ENCODE measurements at places on chromosomes 3 and 15.

GRCh38 chr3:69085168-69085832, 563 bp downstream of the ARL6IP5 start:
- DNase-seq = no peak

GRCh38 chr15:29556380-29556779, 265.9 kb downstream of the TJP1 start:
- DNase-seq = no peak

DNA sequence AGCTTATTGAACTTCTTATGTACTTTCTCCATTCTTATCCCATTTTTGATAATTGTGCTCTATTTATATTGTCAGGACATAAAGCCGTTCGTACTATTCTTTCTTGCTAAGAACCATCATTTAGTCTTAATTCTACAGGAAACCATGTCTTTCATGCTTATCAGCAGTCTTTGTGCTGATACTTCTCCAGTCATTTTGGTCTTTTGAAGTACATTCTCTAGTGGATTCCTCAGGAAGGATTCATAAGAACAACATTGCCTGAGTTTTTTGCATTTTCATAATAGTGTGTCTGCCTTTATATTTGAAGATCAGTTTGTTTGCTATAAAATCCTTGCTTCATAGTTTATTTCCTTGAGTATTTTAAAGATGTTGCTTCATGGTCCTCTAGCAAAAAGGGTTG, 126.6 kb upstream of the NEO1 start:
- DNase-seq = no peak

GRCh38 chr3:131630097-131630496, 127.3 kb upstream of the MRPL3 start:
- no peak for DNase-seq

DNA sequence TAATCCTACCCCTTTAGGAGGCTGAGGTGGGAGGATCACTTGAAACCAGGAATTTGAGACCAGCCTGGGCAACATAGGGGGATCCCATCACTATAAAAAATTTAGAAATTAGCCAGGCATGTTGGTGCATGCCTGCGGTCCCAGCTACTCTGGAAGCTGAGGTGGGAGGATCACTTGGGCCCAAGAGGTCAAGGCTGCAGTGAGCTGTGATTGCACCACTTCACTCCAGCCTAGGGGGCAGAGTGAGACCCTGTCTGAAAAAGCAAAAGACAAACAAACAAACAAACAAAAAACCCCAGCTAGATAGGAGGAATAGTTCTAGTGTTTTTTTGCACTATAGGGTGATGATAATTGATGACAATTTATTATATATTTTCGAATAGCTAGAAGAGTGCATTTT, 70.6 kb upstream of the CHRNB4 start:
- DNase-seq = no peak

- no peak for DNase-seq
Observed at GRCh38 chr3:140244893-140245292, 309.9 kb downstream of the CLSTN2 start.

DNA sequence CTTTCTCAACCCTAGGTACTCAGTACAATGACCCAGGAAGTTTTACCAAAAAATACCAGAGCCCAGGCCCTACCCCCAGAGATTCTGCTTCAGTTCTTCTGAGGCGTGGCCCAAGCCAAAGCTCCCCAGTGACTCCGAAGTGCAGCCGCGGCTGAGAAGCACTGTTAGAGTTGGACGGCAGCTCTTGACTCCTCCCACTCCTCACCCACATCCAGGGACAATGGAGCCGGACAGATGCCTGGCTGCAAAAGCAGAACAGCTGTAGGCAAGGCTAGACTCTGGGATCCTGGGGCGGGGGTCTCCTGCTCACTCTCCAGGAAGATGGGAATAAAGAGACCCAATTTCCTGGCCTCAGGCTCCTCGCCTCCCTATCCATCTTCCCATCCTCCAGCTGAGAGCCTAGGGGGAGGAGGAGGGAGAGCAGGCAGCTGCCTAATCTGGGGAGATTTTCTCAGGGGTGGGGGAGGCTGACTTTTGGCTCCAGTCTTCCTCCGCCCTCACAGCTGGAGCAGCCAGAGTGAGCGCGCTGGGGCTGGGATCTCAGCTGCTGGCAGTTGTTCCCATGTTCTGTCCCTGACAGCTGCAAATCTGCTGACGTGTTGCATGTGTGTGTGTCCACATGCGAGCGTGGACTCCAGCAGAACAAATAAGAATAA, 223.8 kb downstream of the OPA1 start:
- no peak for DNase-seq

DNA sequence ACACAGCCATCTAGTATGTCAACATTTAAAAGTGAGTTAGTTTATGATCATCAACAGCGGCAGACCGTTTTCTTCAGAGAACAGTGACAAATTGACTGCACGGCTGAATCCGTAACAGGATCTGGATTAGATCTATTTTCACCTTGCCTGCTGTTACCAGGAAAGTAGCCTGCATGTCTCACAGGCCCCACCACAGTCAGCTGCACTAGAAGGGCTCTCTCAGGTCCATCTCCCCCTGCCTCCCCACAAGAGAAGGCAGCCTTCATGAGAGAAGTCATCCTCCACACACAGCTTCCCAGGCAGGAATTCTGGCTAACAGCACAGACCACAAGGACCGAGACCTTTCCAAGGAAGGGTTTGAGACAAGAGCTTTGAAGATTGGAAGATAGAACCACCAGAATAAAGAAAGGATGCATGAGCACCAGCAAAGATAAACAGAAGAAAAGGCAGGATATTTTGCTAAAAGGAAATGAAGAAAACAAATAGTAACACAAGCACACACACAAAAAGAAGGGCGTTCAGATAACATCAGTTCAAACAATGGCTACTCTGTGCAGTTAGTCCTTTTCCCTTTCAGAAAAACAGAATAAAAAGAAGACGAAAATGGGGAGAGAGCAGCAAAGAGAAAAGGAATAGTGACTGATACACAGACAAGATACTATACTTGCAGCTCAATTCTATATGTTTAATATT, 127.5 kb downstream of the SNRK start:
- no peak for DNase-seq

DNA sequence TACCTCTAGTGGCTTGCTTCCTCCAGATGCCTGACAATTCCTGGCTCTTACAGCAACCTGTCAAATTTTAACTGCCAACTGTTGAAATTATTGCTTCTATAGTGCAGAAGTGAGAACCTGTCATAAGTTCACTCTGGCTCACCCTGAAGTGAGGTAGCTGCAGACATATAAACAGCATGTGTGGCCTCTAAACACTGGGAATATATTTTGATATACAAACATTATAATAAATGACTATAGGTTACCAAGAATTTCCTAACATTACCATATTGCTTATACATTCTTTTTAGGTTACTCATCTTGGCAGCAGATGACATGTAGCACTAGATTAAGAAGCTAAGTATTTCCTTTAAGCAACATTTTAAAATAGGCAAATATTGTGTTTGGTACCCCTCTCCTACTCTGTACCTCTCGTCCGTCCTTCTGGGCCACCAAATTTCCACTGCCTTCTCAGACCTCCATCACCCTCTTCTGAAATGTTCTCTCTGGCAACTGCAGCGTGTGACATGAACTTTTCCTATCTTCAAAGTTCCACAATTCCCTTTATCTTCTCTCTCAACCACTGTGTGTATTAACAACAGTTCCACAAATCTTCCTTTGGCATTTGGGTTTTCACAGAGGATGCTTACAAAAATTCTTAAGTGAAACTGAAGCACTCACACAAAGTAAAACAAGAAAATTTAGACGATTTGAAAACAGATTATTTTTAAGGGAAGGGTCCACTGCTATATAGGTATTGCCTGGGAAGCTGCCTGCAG, 15.3 kb upstream of the XXYLT1 start:
- DNase-seq = no peak

DNA sequence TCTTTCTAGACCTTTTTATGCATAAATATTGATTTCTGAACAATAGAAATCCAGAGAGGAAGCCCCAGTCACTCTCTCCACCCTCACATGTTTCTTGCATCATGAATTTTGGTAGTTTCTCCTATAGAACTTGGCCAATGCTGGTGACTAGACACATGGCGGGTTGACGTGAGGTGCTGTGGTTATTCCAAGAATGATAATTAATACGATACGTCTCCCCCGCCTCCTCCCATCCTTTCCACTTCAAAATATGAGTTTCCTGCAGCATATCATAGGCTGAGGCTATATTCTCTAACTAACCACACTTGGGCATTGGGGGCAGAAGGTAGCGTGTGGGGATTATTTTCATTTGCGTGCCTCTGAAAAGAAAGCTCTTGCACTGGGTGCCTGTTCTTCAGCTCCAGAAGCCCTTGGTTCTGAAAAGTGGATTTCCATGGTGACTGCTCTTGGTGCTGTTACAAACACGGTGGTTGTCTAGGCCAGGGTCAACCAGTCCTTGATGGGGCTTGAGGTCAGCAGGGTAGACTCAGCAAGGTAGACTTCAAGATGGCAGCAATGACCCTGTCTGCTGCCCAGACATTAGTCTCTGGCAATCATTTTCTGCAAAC, 5.3 kb downstream of the TNFSF10 start:
- DNase-seq = no peak

DNA sequence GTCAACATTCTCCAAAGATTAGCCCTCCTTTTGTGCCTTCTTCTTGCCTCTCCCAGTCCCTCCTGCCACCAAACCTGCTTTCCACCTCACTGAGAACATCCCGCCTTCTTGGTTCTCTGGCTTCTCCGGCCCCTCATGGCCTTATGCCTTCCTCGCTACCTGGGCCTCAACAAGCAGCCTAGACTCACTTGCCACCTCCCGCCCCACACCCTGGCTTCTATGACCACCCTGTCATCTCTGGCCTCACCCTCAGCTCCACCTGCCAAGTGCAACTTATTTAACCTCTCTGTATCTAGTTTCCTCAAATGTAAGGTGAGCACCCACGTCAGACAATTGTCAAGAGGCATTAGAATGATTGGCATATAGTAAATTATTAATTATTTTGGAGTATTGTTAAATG, 68.8 kb upstream of the MEX3B start:
- DNase-seq = no peak

DNA sequence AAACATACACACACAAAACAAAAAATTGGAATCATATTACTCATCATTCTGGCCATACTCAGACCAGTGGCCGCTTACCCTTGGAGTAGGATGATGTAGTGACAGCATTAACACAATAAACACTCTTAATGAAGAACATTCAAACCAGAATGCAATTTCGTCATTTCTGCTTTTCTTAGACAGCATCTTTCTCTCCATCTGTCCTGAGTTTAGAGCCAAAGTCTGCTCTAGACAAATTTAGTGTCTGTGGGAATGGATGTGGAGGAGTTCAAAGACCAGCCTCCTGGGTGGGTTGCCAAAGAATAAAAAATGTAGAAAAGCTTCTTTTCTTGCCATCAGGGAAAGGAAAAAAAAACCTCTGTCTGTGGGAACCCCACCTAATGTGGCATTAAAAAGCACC, 212.4 kb upstream of the POU1F1 start:
- no peak for DNase-seq

DNA sequence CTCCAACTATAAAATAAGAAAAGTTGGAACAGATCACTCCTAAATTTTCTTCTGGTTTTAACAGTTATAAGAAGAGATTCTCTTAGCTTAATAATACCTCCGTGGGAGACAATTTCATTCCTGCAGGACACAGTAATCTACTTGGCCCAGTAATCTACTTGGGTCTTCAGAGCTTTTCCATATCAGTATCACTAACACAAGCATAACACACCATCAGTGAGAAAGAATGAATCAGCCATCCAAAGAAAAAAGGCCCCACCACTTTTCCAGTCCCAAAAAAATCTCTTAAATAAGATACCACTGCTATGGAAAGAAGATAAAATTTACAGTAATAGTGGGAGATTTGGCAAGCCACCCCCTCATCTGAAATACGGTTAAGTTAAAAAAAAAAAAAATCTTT, 20.2 kb downstream of the SIN3A start:
- DNase-seq = no peak

- DNase-seq = no peak
Observed at GRCh38 chr3:27796365-27796875, 74.3 kb upstream of the EOMES start.

DNA sequence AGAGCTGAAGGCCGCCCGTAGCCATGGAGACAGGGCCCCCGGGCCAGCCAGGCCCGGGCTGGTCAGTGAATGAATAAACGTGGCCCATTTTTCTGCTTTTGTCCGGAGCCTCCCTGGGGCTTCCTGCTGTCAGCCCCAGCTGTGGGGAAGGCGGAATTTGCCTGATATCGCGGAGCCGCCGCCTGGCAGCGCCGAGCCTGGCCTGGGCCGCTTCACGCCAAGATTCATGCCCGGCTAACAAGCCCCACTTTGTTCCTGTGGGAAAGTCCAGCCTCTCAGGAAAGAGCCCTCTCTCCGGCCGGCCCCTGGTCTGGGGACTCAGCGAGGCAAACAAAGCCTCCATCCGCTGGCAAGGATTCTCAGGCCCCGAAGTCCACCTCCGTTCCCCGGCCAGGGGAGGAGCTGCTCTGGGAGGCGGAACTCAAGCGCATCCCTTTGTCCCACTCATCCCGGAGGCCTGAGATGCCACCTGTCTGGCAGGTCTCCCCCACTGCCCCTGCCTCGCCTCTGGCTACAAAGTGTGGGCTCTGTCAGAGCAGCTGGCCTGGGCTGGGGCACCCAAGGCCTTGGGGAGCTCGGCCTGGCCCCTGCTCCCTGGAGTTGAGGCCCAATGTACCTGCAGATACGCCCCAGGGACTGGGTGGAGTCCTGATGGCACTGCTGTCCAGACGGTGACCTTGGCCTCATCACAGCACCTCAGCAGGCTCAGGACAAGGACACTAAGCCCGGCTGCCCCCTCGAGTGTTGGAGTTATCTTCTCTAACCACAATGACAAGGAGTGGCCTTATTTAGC, 51.6 kb upstream of the SLC6A11 start:
- no peak for DNase-seq

DNA sequence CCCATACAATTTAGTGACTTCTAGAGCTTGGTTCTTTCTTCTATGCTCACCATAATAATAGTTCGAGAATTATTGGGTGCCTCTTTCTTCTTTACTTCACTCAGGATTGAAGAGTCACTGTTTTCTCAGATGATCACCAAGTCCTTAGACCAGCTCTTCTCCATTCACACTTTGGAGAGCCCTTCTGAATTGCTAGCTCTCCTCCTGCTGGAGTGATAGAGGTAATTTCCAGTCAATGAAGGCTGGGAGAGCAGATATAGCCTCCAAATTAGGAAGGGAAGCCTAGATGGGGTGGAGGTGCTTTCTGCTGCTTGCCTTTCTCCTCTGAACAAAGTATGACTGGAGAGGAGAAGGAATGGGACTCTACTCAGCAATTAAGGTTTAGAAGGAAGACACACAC, 10.7 kb upstream of the BBX start:
- no peak for DNase-seq

DNA sequence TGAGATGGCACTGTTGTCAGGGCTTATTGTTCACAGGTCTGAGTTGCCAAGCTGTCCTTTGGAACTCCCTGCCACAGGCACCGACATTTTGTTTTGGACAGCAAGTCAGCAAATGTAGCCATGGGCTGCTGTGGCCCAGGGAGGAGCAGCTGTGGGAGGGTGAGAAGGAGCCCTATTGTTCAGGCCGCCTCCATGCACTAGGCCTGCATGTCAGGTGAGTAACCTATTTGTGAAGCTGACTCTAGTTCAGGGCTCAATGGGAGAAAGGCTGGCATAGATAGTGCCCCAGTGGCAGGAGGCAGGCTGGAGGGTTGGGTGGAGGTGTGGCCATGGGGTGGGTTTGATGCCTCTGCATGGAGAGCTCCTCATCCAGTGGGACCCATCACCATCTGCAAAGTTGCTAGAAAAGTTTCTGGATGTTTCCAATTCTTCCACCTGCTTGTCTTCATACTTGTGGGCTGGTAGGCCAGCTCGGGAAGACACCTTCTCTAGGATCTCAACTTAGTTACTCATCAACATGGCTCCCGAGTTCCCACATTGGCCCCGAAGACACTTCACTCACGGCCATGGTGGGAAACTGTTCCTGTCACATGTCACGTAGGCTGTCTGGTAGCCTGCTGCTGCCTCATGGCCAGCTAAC, 19.5 kb downstream of the AMOTL2 start:
- DNase-seq = no peak
